DMS53 (cell line): ENCODE measurements at places on chromosomes 16 and 17.

- no peak for DNase-seq
Measured at GRCh38 chr17:47841488-47842291, 617 bp upstream of the SCRN2 start.

GRCh38 chr16:361872-362701 is 8.3 kb downstream of the MRPL28 start:
- peak; percentile 95 for DNase-seq

GRCh38 chr16:931626-932500 is 38.9 kb downstream of the LMF1 start:
- no peak for DNase-seq

- no peak for DNase-seq
Measured at GRCh38 chr16:26598061-26598460, 468.7 kb upstream of the C16orf82 start.

GRCh38 chr16:53768593-53768992 is 64.6 kb downstream of the FTO start:
- DNase-seq: peak; percentile 21

DNA sequence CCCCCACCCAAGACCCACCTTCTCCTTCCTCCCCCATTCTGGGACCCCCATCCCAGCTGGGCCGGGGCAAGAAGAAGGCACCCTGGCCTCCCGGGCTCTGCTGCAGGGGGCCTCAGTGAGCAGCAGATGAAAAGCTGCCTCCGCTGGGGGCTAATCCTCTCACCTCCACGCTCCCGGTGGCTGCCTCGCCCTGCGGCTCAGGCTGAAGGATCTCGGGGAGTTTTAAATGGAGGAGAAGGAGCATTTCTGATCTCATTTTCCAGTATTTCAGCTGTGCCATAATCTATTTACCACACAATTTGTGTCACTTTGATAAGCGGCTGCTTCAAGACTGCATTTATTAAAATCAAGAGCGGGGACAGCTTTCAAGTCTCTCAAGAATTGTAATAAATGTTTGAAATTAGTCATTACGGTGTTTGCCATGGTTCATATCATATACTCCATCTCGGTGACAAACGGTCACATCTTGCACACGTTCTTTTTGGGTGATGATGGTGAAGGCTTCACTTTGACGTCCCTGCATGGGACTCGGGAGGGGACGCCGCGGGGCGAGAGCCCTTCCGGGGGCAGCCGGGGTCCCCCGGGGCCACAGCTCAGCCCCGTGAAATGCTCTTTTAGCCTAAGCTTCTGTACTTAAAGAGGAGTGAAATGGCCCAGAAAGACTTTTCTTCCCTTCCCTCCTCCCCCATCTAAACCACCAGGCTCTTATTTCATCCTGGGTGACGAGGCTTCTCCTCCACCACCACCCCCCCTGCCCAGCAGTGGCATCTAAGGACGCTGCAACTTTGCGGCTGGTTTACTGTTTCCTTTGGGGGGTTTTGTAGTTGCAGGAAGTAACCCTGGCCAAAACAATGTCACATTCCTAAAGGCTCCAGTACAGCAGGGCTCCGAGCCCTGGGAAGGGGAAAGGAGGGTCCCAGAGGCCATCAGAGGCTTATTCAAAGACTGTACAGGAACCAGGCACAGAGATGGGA is 313.1 kb upstream of the TNRC6C start:
- DNase-seq: no peak

GRCh38 chr17:61444831-61445230 is 7.4 kb upstream of the TBX4 start:
- peak; percentile 12 for DNase-seq

- DNase-seq: no peak
Measured at GRCh38 chr16:56145369-56145768, 45.9 kb upstream of the GNAO1 start.

DNA sequence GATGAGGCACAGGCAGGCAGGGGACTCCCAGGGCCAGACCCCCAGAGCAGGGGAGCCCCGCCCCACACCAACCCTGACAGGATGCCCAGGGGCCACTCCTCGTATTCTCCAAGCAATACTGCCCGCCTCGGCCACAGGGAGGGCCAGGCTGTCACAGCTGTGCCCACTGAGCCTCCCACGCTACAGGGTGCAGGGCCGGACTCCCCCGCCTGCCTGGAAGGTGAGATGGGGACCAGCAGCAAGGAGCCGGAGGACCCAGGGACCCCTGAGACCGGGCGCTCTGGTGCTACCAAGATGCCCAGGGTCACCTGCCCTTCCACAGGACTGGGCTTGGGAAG is 18.8 kb upstream of the ZFPM1 start:
- DNase-seq: no peak

GRCh38 chr17:11308531-11308930 is 67.5 kb downstream of the SHISA6 start:
- DNase-seq: no peak

GRCh38 chr17:65633988-65634387 is 72.5 kb upstream of the AXIN2 start:
- peak; percentile 86 for DNase-seq

DNA sequence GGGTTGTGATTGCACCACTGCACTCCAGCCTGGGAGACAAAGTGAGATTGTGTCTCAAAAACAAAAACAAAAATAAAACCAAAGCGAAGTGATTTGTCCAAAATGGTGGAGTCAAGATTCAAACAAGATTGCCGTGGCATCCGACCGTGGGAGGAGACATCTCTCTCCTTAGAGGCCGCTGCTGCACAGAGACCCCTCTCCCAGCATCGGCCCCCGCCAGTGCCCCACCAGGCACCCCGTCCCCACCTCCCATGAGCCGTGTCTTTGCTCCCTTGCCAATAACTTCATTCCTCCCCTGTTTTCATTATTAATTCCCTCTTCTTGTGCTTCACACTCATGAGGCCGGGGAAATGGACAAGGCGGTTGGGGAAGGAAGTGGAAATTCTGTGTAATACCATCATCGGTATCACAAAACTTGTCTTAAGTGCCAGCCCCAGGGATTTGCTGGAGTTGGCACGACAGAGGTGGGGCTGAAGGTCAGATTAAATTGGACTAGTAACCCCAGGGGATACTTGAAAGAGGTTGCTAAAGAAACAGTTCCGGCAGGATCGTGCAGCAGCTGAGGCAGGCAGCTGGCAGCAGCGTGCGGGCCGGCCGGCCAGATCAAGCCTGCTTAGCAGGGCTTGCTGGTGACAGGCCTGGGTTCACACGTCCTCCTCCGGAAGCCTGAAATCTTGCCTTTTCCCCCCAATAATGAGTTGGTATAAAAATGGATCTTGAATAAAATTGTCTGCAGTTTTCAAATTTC is 66.8 kb downstream of the RTN4RL1 start:
- no peak for DNase-seq

DNA sequence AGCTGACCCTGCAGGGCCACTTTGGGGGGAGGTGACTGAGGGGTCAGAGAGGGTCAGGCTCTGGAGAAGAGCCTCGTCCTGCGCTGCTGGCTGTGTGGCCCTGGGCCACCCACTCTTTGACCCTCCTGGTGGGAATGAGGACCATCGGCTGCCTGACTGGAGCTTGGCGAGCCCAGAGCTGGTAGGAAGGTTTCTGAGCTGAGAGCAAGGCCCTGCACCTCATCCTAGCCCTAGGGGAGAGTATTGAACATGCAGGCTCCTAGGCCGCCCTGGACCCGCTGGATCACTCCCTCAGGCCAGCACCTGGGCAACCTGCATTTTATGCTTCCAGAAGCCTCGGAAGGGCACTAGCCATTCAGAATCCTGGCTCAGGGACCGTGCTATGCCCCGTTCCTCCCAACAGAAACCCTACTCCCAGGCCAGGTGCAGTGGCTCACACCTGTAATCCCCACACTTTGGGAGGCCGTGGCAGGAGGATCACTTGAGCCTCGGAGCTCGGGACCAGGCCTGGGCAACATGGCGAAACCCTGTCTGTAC is 14.5 kb downstream of the MAP2K3 start:
- DNase-seq: no peak

GRCh38 chr16:53022374-53022773 is 30.3 kb downstream of the CHD9NB start:
- peak; percentile 79 for DNase-seq

DNA sequence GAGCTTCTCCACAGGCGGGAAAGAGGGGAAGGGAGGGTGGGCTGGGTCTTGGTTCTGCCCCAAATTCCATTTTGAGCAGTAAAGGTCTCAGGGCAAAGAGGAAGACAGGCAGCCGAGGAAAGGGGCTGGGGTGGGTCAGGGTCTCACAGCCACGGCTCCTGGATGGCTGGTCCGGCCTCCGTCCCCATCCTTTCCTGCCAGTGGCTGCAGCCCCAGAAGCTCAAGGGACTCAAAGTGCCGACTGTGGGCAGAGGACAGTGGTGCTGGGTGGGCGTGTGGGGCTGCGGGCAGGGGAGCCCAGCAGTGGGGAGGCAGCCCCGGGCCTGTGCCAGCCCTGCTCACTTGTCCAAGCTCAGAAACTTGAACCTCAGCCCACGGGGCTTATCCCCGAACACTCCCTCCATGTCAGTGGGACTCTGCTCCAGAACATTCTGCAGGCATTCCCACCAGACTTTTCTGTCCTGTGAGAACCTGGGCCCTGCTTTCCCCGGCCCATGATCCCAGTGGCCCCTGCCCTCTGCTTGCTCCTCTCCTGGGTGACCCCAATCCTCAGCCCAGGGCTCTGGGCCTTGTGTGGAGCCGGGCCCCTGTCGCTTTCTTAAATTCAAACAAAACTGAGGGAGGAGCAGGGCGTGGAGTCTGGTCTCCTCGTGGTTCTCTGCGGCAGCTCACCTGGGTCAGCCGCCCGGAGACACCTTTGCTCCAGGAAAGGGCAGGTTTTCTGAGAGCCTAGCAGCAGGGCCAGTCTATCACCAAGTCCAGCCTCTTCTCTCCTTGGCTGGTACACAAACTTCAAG is 117.8 kb upstream of the METRNL start:
- DNase-seq: no peak

- peak; percentile 60 for DNase-seq
Measured at GRCh38 chr16:1425616-1426370, 5.1 kb upstream of the PERCC1 start.

DNA sequence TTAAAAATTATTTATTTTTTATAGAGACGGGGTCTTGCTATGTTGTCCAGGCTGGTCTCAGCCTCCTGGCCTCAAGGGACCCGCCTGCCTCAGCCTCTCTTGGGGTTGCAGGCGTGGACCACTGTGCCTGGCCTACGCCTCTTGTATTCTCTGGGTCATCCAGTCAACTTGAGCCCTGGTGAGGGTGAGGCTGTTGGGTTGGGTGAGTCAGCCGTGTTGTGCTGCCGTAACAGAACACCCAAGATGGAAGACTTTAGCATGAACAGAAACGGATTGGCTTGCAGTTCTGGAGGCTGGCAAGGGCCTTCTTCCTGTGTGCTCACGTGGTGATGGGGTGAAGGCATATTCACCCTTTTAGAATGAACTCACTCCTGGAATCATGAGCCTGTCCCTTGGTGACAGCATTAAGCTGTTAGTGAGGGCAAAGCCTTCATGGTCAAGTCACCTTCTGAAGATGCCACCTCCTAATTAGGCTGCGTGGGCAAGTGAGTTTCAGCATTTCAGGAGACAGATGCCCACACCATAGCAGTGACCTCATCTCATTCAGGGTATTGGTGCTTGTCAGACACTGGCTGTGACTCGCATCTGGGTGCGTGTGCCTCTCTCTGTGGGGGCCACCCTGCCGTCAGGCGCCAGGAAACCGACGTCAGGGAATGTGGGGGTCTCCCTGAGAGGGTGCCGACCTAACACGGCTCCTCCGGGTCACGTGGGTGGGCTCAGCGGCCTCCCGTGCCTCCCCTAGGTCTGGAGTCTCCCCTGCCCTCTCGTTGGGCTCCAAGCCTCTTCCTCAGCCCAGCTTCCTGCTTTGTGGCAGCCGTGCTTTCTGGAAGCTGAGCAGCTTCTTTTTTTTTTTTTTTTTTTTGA is 49.8 kb downstream of the WDR45B start:
- no peak for DNase-seq

DNA sequence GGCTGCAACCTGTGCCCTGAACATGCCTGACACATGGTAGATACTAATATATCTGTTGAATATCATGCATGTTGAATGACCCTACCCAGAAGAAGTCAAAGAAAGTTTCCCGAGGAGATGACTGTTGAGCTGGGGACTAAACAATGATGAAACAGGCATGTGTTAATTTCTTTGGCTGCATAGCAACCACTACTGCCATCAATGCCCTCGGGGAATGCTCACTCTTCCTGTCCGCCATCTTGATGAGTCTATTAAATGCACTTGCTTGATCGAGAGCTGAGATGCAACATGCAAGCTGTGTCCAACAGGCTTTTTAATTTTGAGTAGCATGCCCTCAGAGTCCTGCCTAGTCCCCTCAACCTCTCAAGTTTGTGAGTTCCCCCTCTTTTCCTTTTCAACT is 31.3 kb downstream of the GRIN2A start:
- no peak for DNase-seq

DNA sequence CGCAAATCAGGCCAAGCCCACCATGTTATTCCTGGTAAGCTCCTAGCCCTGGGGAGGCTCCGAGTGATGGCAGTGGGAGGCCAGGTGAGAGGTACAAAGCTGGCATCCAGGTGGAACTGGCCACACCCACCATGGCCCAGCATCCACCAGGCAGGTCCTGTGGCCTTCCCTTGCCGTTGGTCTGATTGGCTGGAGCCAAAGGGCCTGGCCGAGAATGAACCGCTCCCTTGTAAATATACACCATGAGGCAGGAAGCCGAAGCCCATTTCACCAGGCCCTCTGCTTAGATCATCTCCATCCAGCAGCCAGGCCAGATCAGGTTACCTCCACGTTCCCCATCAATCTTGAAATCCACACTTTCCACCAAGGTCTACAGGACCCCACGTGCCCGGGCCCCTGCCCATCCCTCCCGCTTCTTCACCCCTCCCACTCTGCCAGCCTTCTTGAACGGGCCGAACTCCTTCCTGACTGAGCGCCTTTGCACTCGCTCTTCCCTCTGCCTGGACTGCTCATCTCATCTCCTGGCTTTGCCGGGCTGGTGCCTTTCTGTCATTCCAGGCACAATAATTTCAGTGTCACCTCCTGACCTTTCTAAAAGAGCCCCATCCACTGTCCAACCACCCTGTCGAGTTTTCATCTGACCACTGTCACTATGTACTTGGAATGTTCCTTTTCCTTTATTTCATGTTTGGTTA is 5.8 kb downstream of the SOCS1 start:
- DNase-seq: peak; percentile 21

DNA sequence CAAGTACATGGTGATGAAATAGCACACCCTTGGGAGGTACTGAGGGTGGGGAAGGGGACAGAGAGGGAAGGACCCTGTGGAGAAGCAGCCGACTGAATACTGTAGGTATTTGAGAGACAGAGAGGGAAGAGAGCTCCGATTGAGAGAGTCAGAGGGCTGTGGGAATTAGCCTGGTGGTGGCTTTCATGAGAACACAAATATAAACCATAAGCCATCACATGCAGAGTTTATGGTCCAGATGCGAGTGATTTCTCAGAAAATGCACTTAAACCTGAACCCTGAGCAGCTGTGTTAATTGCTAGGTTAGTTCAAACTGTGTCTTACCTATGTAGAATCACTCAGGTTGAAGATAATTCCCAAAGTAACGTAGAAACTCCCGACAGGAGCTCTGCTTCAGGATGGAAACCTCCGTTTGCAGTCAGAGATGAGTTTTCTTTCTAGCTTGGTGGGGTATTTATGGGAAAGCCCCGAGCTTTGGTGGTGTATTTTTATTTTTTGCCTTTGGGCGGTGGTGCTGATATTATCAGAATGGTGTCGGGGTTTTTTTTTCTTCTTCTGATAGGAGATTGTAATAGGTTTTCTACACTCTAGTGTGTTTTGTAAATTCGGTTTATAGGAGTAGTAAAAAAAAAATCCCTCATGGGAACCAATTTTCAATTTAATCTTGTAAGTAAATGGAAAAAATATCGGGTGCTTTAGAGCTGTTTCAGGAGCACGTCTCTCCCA is 184.9 kb upstream of the CACNG5 start:
- no peak for DNase-seq

GRCh38 chr17:66971264-66971663 is 6.8 kb downstream of the CACNG4 start:
- peak; percentile 10 for DNase-seq

GRCh38 chr16:66295761-66296546 is 70.5 kb upstream of the CDH5 start:
- DNase-seq: no peak

- peak; percentile 52 for DNase-seq
Measured at GRCh38 chr17:58120195-58120822, 27.9 kb upstream of the OR4D1 start.
